NCI-H1105 (cell line): ENCODE measurements at places on chromosomes 1 and 21.
A peak's percentile ranks its signal among the peaks of the same experiment; 100 is the strongest.

- no peak for DNase-seq
Observed at GRCh38 chr1:10014016-10014415, 17.0 kb downstream of the RBP7 start.

DNA sequence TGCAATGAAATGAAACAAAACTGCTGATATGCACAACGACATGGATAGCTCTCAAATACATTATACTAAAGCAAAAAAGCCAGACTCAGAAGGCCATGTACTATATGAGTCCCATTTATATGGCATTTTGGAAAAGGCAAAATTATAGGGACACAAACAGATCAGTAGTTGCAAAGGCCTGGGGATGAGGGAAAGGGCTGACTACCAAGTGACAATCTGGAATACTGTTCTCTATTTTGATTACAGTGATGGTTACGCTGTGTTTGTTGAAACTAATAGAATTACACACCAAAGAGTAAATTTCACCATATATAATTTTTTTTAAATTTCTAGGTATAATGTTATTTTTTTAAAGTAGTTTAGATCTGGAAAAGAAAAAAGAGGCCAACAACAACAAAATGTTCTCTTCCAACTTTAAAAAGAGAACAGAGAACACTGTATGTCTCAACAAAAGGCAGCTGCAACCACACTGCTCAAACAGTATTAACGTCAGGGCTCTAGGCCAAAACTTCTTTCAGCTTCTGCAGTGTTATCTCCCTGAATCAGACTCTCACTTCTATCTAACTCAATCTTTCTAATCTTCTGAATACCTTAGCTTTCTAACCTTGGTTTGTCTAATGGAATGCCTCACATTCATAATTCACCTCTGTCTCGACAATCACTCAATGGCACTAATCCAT is 75.8 kb downstream of the FOXJ3 start:
- DNase-seq: no peak

DNA sequence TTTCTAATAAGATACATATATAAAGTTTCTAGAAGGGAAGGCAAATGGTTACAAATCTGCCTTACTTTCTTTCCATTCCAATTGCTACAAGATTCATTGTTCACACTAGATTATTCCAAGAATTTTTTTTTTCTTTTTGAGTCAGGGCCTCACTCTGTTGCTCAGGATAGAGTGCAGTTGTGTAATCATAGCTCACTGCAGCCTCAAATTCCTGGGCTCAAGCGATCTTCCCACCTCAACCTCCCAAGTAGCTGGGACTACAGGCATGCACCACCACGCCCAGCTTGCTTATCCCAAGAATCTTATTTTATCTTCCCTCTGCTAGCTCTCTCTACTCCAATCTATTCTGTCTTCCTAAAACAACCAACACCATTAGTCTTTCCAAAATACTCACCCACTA is 81.8 kb downstream of the KIAA0319L start:
- no peak for DNase-seq

DNA sequence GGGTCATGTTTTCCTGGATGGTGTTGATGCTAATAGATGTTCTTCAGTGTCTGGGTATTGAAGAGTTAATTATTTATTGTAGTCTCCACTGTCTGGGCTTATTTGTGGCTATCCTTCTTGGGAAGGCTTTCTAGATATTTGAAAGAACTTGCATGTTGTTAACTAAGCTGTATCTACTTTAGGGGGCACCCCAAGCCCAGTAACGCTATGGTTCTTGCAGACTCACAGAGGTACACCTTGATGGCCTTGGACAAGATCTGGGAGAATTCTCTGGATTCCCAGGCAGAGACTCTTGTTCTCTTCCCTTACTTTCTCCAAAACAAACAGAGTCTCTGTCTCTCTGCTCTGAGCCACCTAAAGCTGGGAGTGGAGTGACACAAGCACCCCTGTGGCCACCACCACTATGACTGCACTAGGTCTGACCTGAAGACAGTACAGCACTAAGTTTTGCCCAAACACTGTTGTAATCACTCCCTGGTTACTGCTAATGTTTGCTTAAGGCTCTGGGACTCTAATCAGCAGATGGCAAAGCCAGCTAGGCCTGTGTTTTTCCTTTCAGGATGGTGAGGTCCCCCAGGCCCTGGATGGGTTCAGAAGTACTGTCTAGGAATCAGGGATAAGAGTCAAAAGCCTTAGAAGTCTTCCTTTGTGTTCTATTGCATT is 76.5 kb upstream of the C1orf21 start:
- no peak for DNase-seq

- no peak for DNase-seq
Observed at GRCh38 chr1:148353461-148354283, 129.4 kb downstream of the PPIAL4G start.

DNA sequence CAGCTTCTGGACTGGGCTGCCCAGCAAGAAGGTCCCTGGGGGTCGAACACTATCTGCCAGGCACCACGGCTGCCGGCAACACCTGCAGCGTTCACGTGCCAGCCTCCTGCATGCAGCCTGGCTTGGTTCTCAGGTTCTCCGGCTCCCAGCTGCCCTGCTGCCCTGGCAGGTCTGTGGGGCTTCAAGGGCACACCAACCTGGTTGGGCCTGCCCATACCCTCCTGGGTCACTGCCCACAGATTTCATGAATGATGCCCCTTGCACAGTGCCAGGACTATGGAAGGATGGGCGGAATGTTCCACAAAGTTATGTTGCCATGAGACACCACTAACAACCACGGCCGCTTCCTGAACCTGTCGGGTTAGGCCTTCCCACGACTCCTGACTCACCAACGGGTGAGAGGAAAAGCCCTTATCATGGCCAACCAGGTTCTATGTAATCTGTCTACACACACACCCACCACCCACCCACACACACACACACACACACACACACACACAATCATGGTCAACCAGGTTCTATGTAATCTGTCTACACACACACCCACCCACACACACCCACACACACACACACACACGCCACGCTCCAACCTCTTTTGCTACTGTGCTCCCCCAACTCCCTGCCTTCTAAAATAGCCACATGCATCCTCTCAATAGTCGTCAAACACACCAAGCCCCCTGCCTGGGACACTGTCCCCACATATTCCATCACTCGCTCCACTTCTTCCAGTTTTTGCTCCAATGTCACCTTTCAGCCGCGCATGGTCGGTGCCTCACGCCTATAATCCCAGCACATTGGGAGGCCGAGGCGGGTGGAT is 32.2 kb downstream of the HSPG2 start:
- DNase-seq: no peak

- DNase-seq: no peak
Observed at GRCh38 chr1:181989261-181989920, 72.1 kb downstream of the ZNF648 start.

- DNase-seq: peak; percentile 31
Observed at GRCh38 chr1:40592107-40592803, 60.8 kb downstream of the ZNF684 start.

DNA sequence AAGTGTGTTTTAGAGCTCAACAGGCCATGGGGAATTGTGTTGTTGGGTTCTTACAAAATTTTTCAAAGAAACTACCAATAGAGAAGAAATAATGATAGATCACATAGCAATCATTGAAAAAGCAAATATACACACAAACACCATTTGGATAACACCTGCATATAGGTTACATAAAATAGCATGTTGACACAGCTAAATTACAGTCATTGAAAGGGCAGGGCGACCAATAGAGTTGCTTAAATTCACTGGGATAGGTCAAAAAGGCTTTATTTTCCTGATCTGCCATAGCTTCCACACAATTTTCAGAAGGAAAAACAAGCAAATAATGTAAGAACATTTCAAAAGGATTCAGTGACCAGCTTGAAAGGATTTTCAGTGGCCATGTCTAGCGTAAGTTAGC is 57.9 kb upstream of the FGGY start:
- DNase-seq: no peak

DNA sequence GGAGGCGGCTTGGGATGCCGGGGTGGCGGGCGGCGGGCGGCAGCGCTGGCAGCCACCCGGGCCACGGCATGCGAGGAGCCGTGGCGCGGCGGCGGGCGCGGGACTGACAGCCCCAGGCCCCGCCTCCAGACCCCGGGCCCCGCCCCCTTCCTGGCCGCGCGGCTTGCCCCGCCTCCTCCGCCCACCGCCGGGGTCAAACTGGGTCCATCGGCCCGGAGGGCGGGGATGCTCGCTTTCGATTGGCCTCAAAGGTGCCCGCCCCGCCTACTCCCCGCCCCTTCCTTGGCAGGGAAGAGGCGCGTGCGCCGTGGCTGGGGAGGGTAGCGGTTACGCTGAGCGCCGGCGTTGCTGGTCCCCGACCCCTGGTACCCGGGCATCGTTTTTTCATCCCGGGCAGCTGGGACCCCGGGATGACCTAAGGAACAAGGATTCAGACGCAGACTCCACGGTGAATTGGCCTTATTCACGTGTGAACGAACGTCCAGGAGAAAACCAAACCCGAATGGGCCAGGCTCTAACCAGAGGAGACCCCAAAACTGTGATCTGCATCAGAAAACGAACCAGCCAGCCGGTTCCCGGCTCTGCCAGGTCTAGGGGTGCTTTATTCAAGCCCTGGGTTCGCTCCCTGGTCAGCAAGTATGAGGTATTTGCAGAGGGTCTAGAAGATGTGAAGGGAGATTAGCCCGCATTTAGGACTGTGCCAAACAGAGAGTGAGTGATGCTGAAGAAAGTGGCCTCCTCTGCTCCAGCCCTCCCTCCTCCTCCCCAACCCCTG is 117.2 kb upstream of the GUCA2B start:
- DNase-seq: peak; percentile 96

GRCh38 chr1:10796029-10796944 is at the start of gene CASZ1:
TSS of gene CASZ1 (minus strand) at chr1:10796646. CDS start at chr1:10693889, 102,757 bp downstream.
- peak; percentile 90 for DNase-seq

- DNase-seq: no peak
Observed at GRCh38 chr1:209375671-209376365, 207.7 kb upstream of the CAMK1G start.

DNA sequence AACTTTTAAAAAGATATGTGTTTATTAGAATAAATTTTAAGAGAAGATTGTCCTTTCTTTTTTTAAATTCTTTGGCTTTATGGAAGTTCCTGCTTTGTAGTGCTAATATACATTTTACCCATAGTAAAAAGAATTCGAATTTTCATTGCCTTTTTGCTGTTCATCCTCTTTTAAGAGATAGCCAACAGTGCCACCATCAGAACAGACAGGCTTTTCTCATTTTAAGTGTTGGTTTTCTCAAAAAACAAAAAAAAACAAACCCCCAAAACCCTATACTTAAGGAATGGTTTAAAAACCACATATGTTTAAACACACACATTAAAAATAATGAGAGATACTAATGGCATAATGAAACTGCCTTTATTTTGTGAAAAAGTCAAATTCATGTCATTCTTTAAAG is 118.8 kb downstream of the NEK7 start:
- no peak for DNase-seq

GRCh38 chr21:45226540-45227326 is 61.0 kb downstream of the POFUT2 start:
- DNase-seq: no peak

- no peak for DNase-seq
Observed at GRCh38 chr21:46399129-46399528, 59.6 kb upstream of the DIP2A start.

DNA sequence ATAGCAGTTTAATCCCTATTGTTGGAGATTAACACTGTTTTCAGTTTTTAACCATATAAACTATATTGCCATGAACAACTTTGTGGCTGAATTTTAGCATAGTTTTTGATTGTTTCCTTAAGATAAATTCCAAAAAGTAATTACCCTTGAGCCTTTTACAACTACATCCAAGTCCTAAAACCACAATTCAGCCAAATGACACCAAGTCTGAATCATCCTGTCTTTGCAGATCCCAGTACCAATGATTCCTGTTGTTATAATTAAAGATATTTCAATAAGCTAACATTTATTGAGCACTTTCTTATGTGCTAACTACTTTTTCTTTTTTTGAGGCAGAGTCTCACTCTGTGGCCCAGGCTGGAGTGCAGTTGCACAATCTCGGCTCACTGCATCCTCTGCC is 35.6 kb downstream of the IL23R start:
- DNase-seq: no peak

GRCh38 chr1:169999761-170000160 is 74.7 kb downstream of the KIFAP3 start:
- no peak for DNase-seq

DNA sequence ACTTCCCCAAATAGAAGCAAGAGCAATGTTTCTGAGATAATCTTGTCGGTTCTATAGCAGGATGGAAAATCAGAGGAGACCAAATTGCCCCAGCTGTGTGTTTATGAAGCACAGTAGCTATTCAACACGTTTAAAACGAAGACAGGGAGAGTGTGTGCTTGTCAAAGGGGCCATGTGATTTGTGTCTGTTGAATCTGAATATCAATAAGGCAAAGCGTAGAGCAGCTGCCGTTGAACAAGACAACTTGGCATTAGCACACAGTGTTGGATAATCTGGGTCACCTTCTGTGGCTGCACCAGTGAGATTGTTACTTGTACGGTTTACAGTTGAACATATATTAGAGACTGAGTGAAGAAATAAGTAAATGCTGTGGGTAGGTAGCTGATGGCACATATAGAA is 1.0 kb downstream of the CRB1 start:
- DNase-seq: peak; percentile 43
